ENCODE measurements at places on chromosomes 6 and 20.

- peak; percentile 99 for DNase-seq
These were observed 65.4 kb upstream of the FBXL4 start for GRCh38 chr6:99013145-99013544.

GRCh38 chr20:3115190-3116107 lies 30.9 kb upstream of the AVP start:
- DNase-seq: peak; percentile 20

DNA sequence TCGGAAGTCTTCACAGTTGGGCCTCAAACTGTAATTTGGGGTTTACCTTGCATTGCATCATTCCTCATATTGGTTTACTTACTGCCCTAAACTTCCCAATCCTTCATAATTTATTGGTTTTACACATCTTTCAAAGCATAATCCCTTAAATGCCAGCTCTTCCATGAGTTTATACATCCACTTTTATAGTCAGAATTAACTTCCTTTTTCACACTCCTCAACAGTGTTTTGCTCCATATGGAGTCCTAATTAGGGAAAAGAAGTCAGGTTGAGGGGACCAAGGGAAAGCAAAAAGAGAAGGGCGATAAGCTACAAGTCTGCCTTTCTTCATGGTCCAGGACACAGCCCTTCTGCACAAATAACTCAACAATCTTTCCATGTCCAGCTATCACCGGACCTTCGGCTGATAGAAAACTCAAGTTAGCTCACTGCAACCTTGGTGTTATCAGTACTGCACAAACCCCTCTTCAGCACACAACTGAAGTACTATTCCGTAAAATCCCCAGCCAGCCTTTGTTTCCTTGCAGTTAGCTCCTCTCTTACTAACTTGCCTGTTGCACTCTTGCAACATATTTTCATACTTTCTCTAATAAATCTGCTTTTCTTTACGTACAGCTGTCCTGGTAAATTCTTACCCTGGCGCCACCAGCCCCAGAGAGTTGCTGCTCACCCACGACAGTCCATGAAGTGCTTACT lies 2.0 kb downstream of the EEF1E1 start:
- DNase-seq: no peak

DNA sequence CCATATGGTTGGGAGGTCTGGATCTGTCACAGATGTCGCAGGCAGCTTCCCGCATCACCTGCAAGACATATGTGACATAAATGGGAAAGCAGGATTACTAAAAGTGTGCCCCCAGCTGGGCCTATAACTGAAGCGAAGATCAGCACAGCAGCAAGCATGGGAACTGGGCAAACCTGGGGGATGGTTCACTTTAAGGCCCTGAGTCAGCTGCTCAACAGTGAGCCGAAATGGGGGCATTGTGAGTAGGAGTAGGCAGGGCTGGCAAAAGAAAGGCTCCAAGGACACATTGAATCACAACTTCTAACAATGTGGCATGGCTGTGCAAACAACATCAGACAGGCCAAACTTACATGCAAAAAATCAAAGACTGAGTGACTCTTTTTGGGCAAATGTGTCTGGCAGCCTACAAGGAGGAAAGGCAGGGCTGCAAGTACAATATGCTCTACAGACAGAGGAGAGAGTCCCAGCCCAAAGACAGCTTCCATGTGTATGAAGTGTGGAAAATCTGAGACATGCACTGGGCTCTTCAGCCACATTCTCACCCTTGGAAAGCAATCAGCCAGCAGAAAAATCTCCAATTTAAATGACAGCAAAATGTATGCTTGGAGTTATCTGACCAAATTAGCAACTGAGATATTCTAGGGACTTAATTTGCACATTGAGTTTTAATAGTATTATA lies 531.0 kb upstream of the MMS22L start:
- no peak for DNase-seq

GRCh38 chr6:148535976-148536375 lies 193.3 kb downstream of the SASH1 start:
- DNase-seq: peak; percentile 81

DNA sequence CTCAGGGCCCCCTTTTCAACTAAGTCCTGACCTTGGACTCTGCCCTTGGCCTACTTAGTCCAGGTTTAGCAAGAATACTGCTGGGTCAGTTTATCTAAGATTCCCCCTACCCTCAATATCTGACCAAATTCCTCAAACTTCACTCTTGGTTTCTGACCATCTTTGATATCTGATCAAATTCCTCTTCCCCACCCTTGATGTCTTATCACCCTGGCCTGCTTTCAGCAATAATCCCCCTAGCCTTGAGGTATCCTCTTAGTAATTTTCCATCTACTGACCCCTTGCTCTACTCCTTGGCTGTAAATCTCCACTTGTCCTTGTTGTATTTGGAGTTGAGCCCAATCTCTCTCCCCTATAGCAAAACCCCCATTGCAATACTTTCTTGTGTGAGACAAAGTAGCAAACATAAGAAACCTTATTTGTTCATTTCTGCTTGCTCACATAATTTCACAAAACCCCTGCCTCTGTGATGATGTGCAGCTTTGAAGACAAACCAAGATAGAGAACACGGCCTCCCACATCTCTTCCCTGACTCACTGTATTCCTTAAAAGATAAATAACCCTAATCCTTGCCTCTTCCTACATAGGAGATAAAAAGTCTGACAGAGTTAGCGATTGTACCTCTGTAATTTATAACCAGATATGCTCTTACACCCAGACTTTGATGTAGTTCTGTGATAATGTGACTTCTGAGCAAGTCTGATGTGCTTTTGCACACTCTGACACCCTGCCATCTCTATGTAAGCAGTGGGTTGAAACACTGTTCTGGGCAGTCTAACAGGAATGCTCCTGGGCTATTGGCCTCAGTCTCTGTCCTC lies 13.8 kb upstream of the IYD start:
- DNase-seq: peak; percentile 60

GRCh38 chr6:21101694-21102093 lies 491.9 kb upstream of the SOX4 start:
- no peak for DNase-seq

GRCh38 chr6:78377056-78377455 lies 490.3 kb upstream of the IRAK1BP1 start:
- DNase-seq: no peak

DNA sequence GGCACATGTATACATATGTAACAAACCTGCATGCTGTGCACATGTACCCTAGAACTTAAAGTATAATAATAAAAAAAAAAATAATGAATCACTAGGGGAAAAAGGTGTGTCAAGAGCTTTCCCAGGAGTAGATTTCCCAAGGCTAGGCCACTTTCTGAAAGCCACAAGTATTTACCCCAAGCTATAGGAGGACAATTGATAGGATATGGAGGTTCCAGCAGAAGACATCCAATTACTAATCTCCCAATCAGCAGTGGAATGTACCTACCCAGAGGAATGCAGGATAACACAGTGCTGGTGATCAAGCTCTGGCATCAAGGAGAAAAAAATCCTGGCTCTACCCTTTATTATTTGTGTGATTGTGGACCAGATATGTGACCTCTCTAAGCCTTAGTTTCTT lies 562.7 kb downstream of the RFPL4B start:
- peak; percentile 83 for DNase-seq

DNA sequence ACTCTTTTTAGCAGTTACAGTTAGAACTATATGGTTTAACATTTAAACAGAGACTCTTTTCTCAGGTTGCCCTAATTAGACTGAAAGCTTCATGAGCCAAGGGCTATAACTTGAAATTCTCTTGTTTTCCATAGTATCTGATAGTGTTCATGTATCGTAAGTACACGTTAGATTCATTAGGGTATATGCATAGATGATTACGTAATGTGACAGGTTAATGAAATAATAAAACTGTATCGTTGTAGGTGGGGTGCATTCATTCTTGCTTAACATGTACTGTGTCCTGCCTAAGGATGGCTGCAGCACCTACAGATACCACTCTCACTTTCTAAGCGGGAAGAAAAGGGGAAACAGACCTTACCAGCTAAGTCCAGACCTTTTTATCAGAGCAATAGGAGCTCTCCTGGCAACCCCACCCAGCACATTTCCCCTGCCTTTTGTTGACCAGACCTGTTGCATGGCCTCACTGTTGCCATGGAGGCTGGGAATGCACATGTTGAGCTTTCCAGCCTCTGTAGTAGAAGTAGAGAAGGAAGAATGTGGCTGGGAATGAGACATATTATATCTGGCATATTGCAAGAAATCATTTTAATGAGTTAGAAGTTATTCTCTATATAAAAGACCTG lies 83.0 kb downstream of the MAP3K4 start:
- no peak for DNase-seq

DNA sequence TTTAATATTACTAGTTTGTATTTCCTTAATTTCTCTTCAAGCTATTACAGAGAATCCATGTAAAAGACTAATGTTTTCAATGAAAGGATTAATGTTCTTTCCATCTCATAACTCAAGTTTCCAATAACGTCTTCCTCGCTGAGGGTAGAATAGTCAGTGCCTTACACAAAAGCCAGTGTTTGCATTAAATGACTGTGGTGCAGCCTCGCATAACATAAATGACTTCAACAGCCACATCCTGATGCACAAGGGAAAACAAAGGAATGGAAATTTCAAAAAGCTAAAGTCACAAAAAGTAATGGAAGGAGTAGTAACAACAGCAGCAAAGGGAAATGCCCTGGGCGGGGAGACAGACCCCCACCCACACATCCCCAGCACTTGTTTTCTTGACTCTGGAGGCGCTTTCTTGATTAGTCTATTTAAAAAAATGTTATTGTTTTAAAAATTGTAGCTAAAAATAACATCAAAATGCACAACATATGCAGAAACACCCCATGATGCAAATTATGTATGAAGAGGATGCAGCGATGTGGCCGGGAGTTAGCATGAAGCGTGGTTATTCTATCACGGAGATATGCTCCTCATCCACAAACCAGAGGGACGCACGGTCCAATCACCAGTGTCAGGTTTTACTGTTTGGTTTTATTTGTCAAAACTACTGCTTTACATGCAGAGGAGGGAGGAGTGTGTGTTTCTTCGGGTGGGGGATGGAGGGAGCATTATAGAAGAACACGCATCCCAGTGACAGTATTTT lies 228.6 kb downstream of the GMPR start:
- no peak for DNase-seq

All from astrocyte (in vitro differentiated cells and primary cell).